Peyer's patch (tissue), 4 donors: ENCODE measurements at places on chromosomes 3 and 15. TPM values are rescaled to one million over a fixed set of nuclear protein-coding genes. Genes with fewer than 3 reads are reported as not detected.

The KCNMB3 gene
- 1.6 TPM for total RNA-seq

The ANKRD63 gene
- not detected for total RNA-seq

The SUSD5 gene
- 0.18 TPM for total RNA-seq

The GPR160 gene
- 206 TPM for total RNA-seq

The CLDN18 gene
- not detected for total RNA-seq

The SHF gene
- total RNA-seq: 5.8 TPM

The SLC22A13 gene
- 1.4 TPM for total RNA-seq

The ARL13B gene
- 3.3 TPM for total RNA-seq

The MLF1 gene
- total RNA-seq: not detected

The CELSR3 gene
- total RNA-seq: 2.3 TPM

The BOC gene
- 13.8 TPM for total RNA-seq

The GOLGA6L4 gene
- 2.0 TPM for total RNA-seq

The CLDN1 gene
- total RNA-seq: 0.35 TPM

The C3orf62 gene
- 24.8 TPM for total RNA-seq

The GPR87 gene
- total RNA-seq: not detected

The RTF1 gene
- 33.0 TPM for total RNA-seq

The ASB14 gene
- total RNA-seq: not detected

The EAF1 gene
- 34.0 TPM for total RNA-seq

The GOLGA8K gene
- not detected for total RNA-seq

The GRK7 gene
- not detected for total RNA-seq

The LEKR1 gene
- total RNA-seq: 9.1 TPM

The SCAMP5 gene
- 42.3 TPM for total RNA-seq

The IMPG2 gene
- 0.38 TPM for total RNA-seq

The SNTN gene
- total RNA-seq: not detected

The INKA1 gene
- total RNA-seq: not detected

The PLA2G4F gene
- 45.2 TPM for total RNA-seq

The C2CD4A gene
- total RNA-seq: not detected

The LRRC34 gene
- 0.28 TPM for total RNA-seq

The MNS1 gene
- 1.7 TPM for total RNA-seq

The ITIH3 gene
- 4.1 TPM for total RNA-seq

The BRK1 gene
- total RNA-seq: 104 TPM

The POLR2H gene
- total RNA-seq: 307 TPM

The RBSN gene
- 17.2 TPM for total RNA-seq

The C15orf61 gene
- total RNA-seq: 7.2 TPM

The PRR20G gene
- total RNA-seq: not detected

The GOLGA8S gene
- total RNA-seq: not detected

The PARP15 gene
- 3.5 TPM for total RNA-seq

The TTLL13 gene
- total RNA-seq: not detected

The GPR27 gene
- total RNA-seq: not detected

The GOLGA8J gene
- not detected for total RNA-seq

The AP3B2 gene
- 1.6 TPM for total RNA-seq

The MRPL3 gene
- total RNA-seq: 69.5 TPM

The SCN11A gene
- not detected for total RNA-seq

The BFSP2 gene
- not detected for total RNA-seq

The ZNF710 gene
- 23.2 TPM for total RNA-seq

The CALML4 gene
- 113 TPM for total RNA-seq

The SERPINI2 gene
- not detected for total RNA-seq

The LMCD1 gene
- 16.0 TPM for total RNA-seq

The XIRP1 gene
- 0.76 TPM for total RNA-seq

The XRN1 gene
- total RNA-seq: 86.6 TPM
